ENCODE measurements at places on chromosomes 6 and 20.

GRCh38 chr6:34985236-34985635 lies 96.2 kb downstream of the ANKS1A start:
- no peak for DNase-seq

DNA sequence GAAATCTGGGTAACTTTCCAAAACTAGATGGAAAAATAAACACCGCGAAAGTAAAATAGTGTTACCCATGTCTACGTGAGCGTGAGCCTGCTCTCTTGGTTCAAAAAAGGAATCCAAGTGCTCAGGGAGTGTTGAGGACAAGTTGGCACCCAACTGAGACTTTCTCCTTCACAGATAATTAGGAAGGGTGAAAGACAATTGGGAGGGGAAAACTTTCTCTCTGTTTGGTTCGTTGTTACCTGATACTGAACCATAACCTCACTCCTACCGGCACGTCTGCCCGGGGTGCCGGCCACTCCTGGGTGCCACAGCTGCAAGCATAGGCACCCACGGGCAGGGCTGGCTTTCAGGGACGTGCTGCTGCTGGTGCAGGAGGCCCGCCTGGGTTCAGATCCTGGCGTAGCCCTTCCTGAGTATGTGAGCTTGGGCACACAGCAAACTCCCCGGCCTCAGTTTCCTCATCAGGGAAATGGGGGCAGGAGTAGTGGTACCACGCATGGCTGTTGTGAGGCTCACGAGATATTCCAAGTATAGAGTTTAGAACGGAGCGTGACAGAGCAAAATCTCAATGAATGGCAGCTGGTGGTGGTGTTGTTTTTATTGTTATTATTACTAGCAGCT lies 38.2 kb upstream of the PMEPA1 start:
- no peak for DNase-seq

DNA sequence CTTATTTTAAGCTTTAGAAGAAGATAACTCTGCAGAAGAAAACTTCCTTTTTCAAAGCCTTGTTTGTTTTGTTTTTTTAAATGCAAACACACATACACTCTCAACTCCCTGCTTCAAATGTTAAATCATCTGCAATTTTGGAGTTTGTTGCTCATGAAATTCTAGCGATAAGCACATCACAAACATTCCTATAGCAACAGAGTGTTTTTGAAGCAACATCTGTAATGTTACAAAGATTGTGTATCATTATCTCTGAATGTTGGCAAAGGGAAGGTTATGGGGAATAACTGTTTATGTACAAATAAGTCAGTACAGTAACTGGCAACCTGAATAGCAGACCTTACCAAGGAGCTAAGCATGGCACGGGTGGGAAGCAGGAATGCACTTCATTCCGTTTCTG lies 84.8 kb upstream of the MRPS10 start:
- no peak for DNase-seq

DNA sequence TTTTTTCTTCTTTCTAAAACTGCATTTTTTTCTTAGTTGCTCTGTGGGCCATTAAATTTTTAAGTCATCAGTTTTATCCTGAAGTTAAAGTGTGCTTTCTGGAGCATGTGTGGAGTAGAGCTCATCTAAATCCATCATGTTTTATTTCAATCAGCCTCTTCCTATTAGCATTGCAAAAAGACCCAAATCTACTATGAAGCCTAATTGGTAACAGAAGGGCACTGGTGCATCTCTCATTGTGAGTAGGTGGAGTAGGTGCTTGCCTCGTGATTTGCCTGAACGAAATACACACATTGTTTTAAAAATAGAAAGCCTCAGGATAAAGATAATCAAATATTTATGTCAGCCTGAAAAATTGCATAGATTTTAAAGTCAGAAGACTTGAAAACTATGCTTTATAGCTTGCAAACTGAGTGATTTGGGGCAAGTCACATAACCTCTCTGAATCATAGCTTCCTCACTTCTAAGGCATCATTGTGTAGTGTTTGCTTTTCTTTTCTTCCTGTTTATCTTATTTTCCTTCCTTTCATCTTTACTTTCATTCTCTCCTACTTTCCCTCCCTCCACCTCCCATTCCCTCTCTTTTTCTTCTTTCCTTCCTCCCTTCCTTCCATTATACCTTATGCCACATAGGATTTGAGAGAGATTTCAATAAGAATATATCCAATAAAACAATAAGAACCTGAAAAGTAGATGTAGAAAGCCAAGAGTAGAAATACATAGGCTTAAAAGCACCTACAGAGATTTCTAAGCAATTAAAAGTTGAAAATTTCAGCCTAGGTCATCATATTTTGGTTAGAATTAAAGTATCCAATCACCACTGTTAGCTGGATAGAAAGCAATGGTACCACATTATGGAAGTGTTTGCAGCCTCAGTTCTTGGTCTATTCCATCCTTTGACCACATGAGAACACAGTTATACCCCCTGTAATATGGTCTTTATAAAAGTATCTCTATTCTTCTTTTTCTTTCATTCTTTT lies 49.6 kb upstream of the RNF146 start:
- DNase-seq = no peak

- DNase-seq = no peak
Measured at GRCh38 chr6:135810486-135810885, 41.0 kb upstream of the PDE7B start.

GRCh38 chr6:1042583-1043457 lies 269.1 kb upstream of the FOXQ1 start:
- no peak for DNase-seq

GRCh38 chr6:6810727-6811126 lies 222.2 kb downstream of the LY86 start:
- DNase-seq = peak; percentile 33

DNA sequence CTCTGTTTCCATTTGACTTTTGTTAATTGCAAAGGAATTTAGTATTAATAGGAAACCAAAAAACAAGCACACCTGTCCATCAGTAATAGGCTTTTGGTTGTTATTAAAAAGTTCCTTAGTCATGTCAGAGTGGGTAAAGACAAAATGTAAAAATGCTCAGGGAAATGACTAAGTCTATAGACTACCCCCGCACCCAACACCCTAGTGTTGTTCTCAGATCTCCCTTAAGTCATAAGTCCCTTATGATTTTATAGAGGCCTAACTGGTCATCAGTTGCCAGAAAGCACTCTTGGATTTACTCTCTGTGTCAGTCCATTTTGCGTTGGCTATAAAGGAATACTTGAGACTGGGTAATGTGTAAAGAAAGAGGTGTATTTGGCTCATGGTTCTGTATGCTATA lies 52.8 kb downstream of the MAP3K4 start:
- DNase-seq = no peak

- DNase-seq = no peak
Measured at GRCh38 chr6:83038246-83038645, 27.4 kb downstream of the UBE3D start.

- DNase-seq = no peak
Measured at GRCh38 chr20:38369389-38369788, 23.1 kb downstream of the LBP start.

DNA sequence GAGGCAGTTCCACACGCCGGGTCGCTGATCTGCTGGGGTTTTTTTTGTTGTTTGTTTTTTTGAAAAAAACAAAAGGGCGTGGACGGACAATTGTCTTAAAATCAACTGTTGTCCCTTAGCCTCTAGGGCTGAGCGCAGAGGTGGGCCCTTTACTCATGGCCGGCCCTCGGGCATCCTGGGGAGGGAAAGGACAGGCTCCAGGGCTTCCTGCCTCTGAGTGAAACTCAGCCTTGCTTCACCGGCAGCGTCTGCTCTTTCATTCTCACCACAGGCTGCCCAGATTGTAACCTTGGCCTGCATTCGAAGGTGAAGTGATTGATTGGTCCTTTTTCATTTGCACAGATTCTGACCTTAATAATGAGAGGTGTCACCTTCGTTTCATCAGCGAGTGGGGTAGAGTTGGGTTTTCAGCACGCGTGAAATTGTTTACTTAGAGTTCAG lies 797 bp downstream of the SMIM13 start:
- DNase-seq = no peak

DNA sequence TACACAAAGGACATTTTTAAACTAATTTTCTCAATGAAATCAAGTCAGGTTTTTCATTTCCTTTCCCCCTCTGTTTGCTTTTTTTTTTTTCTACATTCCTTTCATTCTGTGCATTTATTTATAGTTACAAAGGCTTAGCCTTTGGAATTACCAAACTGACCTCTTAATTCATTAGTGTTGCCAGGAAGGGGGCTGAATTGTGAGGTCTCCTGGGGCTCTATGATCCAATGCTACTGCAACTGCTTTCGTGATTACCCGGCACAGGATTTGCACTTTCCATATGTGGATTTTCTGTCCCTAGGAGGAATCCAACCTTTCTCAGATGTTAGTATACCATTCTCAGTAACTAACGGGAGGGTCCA lies 35.3 kb downstream of the NEDD9 start:
- DNase-seq = no peak

GRCh38 chr6:166419286-166419685 lies 36.5 kb upstream of the MPC1 start:
- no peak for DNase-seq

GRCh38 chr6:53257001-53257400 lies 91.7 kb downstream of the ELOVL5 start:
- no peak for DNase-seq

- no peak for DNase-seq
Measured at GRCh38 chr20:37943501-37944455, 40.9 kb downstream of the VSTM2L start.

DNA sequence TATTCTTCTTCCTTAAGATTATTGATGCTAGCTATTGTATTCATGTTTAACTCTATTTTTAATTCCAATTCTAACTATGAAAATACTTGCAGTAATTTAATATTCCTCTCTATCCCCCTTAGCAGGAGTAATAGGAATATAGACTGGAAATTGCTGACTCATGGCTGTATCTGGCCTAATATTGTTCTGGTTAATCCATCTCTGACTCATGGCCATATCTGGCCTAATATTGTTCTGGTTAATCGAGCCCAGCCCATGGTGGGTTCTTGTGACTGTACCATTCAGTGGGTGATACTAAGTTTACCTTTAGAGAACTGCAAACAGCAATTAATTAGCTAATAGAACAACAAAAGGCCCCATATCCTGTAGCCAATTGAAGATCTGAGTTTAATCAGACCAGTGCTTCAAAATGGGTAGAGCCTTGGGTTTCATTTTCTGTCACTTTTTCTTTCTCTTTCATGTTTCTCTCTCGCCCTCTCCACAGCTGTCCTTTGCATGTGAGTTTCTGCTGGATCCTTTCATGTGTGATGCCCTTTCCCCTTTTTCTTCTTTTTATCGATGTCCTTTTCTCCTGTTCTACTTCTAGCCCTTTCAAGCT lies 50.6 kb downstream of the SLC22A3 start:
- no peak for DNase-seq

DNA sequence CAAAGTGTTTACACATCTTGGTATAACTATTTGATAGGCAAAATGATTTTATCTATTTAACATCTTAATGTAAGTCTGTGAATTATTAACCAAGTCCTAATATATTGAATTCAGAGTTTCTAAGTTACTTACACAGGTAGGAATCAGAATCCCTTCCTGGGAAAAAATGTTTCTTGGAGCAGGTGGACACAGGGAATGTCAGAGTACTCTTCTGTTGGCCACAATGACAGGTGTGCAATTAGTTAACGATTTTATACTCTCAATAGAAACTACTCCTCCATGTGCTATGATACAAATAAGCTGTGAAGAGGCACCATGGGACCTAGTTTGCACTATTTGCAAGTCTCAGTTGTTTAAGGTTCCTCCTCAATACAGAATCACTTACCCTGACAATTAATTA lies 821 bp upstream of the TAAR5 start:
- no peak for DNase-seq

- no peak for DNase-seq
Measured at GRCh38 chr6:25312703-25313102, 33.5 kb downstream of the CARMIL1 start.

DNA sequence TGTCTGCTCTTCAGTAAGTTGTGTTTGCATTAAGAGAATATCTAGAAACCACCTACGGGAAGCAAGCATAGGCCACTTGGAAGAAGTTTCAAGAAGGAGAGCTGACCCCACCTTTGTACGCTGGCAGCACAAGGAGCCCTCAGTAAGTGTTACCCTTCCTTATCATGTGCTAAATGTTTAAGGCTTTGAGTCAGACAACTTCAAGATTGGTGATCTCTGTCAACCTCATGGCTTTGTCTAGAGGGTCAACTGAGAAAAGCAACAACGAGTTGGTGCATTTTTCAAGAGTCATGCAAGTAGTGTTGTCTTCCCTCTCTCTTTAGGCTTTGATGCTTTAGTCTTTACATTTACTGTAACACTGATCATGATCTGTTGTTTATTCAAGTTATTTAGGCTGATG lies 53.2 kb upstream of the SPTLC3 start:
- DNase-seq = no peak

DNA sequence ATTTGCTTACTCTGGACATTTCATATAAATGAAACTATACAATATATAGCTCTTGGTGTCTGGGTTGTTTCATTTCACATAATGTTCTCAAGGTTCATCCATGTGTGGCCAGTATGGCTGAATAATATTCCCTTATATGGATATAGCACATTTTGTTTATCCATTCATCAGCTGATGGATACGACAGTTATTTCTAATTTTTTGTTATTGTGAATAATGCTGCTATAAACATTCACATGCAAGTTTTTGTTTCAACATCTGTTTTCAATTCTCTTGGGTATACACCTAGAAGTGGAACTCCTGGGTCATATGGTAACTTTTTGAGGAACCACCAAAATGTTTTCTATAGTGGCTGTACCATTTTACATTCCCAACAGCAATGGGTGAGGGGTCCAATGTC lies 101.1 kb downstream of the CDK19 start:
- DNase-seq = no peak

GRCh38 chr6:52285177-52286068 lies 881 bp upstream of the MCM3 start:
- DNase-seq = no peak

DNA sequence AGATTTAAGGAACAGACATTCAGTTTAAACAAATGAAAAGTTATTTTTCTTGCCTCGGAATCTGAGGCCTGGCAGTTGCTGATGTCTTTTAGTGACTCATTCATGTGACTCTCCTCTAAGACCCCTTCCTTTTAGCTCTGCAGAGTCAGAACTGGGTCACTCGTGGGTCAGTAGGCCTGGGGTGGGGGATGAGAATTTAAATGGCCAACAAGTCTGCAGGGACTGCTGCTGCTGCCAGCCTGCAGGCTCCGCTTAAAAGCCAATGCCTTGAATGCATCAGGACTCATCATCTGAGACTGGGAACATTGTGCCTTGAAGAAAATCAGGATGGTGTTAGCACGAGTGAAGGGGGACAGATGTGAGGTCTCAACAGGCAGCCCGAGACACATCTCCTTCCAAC lies 404.3 kb downstream of the CDH26 start:
- no peak for DNase-seq

GRCh38 chr6:158237656-158238055 lies 69.5 kb downstream of the GTF2H5 start:
- DNase-seq = no peak

Measured in CD4-positive, alpha-beta T cell (primary cell).